NCI-H524 treated with DMSO at 0.1 percent for 48 hours (cell line): ENCODE measurements at places on chromosomes 13 and 19.
A peak's percentile ranks its signal among the peaks of the same experiment; 100 is the strongest.

DNA sequence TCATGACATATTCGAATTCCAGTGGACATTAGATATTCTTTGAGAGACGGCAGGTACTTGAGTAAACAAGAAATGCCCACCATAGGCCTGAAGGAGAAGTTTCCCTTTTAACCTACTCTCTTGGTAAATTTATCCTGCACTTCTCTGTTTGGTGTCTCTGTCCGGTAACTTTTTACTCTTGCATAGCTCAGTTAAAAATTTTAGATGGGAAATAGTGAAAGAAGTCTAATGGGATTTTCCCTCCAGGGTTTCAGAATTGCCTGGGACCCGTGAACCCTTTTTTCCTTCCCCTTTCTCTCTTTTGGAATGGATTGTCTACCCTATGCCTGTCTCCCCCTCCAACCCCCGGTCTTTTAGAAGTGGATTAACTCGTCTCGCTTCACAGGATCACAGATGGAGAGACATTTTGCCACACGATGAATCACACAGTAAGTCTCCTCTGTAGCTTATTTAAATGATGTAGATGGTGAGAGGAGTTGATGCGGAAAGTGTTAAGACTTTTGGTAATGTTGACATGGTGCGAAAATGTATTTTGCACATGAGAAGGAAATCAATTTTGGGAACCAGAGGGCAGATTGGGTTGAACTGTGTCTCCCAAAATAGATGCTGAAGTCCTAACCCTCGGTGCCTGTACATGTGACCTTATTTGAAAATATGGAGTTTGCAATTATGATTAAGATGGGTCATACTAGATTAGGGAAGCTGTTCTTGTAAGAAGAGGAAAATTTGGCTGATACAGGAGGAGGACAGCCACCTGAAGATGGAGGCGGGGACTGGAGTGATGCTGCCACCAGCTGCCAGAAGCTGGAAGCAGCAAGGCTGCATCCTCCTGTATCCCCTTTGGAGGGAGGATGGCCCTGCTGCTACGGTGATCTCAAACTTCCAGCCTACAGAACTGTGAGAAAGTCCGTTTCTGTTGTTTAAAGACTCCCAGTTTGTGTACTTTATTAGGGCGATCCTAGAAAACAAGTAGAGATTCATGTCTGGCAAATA lies 711 bp upstream of the MIPEP start:
- peak; percentile 86 for DNase-seq

- no peak for DNase-seq
Observed at GRCh38 chr13:102847272-102848234, 1.7 kb downstream of the ERCC5 start.

DNA sequence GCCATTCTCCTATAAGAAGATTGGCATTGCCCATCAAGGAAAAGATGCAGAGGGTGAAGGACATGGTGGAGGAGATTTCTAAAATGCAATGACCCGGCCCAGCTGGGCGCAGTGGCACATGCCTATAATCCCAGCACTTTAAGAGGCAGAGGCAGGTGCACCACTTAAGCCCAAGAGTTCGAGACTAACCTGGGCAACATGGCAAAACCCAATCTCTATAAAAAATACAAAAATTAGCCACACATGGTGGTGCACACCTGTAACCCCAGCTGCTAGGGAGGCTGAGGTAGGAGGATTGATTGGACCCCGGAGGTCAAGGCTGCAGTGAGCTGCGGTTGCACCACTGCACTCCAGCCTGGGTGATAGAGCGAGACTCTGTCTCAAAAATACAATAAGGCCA lies 331.8 kb downstream of the FOXO1 start:
- no peak for DNase-seq

DNA sequence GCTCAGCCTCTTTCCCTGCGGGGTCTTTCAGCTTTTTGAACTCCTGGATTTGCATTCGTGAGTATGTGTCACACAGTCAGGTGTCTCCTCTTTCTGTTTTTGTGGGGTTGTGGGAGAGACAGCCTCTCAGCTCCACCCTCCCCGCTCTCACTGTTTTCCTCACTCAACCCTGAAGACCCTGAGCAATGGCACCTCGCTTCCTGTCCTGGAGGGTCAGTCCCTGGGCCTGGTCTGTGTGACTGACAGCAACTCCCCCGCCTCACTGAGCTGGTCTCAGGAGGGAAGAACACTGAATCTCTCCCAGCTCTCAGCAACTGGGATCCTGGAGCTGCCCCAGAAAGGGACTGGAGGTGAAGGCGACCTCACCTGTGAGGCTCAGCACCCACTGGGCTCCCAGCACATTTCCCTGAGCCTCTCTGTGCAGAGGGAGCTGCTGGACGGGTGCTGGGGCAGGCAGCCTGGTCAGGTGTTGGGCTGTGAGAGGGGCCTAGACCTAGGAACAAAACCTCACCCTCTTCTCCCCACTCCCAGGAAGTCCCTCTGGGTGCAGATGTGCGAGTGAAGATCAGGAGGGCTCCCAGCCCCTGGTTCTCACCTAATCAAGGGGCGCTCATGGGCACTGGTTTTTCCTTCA lies 4.2 kb upstream of the SIGLEC7 start:
- DNase-seq = no peak

- no peak for DNase-seq
Observed at GRCh38 chr19:51546650-51547396, 15.4 kb upstream of the SIGLEC6 start.

GRCh38 chr19:29841209-29841558 lies 29.4 kb downstream of the CCNE1 start:
- DNase-seq = no peak

DNA sequence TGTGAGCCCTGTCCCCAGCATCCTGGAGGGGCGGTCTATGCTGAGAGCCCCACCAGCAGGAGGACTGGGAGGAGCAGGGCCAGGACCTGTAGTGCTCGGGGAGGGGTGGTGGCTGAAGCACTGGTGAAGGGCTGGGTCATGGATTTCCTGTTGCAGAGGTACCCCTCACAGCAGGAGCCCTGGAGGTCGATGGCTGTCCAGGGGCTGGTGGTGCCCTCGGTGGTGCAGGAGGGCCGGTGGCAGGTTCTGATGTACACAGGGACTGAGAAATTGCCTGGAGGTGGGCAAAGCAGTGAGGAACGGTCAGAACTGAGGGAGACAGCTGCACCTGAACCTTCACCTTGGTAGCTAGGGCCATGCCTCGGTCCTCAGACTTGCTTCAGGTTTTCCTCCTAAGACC lies 4.7 kb downstream of the LYPD5 start:
- DNase-seq = no peak

- DNase-seq = no peak
Observed at GRCh38 chr19:33370783-33371182, 2.7 kb upstream of the CEBPG start.
